ENCODE measurements at places on chromosomes 12 and 14.

DNA sequence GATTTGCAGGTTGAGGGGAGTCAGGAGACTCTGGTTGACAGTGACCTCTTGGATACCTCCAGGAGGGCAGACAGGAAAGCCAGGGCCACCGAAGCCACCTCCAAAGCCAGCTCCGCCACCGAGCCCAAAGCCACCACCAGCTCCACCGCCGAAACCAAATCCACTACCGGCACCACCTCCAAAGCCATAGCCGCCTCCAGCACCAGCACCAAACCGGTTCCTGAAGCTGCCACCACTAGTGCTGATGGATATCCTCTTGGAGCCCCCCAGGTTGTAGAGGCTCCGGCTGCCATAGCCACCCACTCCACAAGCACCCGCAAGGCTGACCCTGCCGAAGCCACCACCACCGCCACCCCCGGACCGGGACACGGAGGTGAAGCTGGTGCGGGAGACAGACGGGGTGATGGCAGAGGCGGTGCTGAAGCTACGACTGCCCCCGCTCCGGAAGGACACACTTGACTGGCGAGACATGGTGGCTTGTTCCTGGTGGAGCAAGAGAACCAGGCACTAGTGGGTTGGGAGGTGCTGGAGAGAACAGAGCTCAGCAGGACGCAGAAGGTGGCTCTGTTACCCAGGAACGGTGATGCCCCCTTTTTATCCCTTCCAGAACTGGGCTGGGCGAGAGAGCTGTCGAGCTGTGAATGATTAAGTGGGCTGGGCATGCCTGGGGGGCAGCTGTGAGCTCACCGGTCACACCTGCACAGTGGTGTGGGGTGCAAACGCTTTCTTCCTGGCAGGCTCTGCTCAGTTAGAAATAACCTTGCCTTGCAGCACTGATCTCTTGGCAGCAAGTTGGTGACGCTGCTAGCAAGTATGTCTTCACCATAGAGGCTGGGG, at the start of gene KRT5:
KRT5 (minus strand) TSS at position 569 of the 837 bp plus-strand sequence; CDS start at position 471, 98 bp downstream.
- DNase-seq: no peak

- DNase-seq: no peak
Measured at GRCh38 chr12:21938879-21939278, 2.3 kb downstream of the ABCC9 start.

GRCh38 chr12:49019443-49020324, 1.1 kb upstream of the PRKAG1 start:
- no peak for DNase-seq

DNA sequence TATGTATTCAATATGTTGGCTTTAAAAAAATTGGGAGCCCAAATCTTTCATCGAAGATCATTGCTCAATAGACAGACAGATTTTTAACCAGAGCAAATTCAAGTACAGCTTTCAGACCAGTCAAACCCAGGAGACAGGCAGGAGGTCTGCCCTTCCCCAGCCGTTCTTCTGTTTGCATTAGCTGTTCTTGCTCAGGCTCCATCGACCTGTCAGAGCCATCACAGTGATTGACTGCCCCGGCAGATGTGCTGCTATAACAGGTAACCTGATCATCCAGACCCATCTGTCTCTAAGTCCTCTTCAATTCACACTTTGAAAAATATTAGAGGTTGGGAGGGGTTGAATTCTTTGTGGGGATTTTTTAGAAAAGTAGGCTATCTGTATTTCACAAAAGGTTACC, 453.5 kb downstream of the FOXG1 start:
- no peak for DNase-seq

DNA sequence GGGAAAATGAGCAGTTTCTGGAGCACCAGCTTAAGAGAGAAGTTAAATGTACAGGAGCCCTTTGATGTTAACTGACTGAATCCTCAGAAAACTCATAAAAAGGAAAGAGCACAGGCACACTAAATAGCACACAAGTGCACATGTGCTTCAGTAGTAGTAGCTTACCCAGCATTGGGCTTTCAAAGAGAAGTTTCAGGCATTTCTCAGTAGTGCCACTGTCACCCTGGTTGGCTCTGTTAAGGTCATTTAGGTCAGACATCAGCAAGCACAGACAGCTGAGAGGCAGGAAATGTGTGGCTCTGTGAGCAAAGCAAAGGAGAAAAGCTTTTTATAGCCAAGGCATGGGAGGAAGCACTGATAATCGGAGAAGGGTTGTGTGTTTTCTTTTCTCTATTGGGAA, 96.3 kb upstream of the HIF1A start:
- no peak for DNase-seq

DNA sequence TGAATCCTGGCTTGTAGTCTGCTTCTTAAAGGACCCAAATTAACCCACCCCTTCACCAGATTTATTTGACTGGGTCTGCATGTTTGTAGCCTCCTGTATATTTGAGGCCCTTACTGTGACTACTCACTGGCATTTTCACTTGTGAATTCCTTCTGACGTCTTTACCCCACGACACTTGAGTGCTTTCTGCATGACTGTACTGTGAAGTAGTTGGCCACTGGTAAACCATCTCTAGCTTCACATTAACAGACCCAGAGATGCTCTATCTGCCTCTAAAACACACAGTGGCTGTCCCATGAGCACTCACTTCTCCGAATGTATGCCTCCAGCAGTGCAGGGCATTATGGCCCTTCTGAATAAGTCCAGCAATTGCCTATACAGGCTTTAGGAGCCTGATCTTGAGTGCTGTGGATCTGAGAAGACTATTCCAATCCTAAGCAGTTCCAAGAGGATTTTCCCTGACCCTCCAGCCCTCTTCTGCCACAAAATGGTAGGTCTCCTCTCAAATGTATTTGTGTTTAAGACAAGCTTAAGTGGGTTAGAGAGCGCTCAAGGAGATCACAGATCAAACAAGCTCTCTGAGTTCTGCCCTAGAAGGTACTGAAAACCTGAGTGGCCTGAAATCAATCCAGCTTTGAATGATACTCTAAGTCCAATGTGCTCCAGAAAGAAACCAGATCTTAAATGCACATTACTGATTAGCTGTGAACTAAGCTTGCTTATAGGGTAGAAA, 534.7 kb downstream of the RPS29 start:
- no peak for DNase-seq

GRCh38 chr12:121958541-121959240, 40.3 kb downstream of the CFAP251 start:
- DNase-seq: no peak

- DNase-seq: no peak
Measured at GRCh38 chr12:47754881-47755280, 3.8 kb downstream of the RAPGEF3 start.

GRCh38 chr12:54596526-54596946, 8.1 kb upstream of the PPP1R1A start:
- peak; percentile 28 for DNase-seq

DNA sequence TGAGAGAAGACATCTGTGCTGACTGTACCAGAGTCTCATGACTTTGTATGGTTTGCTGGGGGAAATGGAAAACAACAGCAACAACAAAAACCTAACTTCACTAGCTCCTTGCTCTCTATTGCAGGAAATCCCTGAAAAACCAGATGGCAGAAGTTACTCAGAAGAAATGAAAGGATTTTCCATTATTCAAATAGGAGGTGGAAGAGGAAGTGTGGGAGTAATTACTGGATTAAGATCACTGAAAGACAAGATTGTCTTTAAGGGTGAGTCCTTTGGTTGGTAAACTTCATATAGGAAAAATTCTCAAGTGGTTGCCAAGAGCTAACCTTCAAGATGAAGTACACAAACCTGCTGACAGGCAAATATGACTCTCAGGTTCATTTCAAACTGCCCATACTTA, 391.9 kb upstream of the ATP2B1 start:
- no peak for DNase-seq

- no peak for DNase-seq
Measured at GRCh38 chr14:99566009-99566389, 38.0 kb downstream of the CCDC85C start.

- DNase-seq: no peak
Measured at GRCh38 chr12:2641761-2642160, 153.0 kb upstream of the FKBP4 start.

- DNase-seq: no peak
Measured at GRCh38 chr14:102835959-102836358, 58.7 kb downstream of the TRAF3 start.

DNA sequence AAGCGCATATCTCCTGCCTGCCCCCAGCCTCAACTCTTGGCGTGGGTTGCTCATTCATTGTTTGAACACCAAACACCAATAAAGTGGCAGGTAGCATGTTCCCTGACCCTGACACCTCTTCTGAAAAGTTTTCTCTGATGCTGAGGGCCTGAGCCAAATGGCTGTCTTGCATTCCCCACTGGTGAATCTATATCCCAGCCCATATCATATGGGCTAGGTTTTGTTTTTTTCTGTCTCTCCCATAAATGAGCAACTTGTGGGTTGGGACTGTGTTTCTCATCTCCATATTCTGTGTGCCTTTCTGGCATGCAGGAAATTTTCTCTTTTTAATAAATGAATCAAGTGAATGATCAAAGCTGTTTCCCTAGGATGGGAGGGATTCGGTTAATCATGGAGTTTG, 5.0 kb downstream of the MYO1A start:
- DNase-seq: no peak

DNA sequence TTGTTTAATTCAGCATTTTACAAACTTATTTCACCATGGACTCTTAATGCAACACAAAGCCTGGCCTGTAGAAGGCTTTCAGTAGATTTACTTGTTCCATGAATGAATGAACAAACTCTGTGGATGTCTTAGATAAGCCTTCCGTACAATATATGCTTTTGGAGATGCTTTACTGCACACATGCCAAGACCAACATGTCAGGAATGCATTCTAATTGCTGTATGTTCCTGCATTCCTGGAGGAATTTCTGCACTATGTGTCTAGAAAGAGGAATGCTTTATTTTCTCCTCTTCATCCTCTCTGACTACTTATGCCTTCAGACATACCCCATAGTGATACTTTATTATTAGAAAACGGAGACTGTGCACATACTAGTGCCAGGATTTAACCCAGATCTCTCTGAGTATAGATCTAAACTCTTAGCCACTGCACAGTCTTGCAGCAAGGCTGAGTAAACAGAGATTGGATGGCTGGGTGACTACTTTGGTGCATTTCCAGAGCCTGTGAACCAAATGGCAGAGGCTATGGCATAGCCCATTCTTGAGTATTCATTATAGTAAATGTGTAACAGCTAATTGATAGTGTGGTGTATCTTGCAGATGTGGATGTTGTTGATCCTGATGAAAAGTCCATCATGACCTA, 108.2 kb downstream of the SYNE2 start:
- DNase-seq: no peak

DNA sequence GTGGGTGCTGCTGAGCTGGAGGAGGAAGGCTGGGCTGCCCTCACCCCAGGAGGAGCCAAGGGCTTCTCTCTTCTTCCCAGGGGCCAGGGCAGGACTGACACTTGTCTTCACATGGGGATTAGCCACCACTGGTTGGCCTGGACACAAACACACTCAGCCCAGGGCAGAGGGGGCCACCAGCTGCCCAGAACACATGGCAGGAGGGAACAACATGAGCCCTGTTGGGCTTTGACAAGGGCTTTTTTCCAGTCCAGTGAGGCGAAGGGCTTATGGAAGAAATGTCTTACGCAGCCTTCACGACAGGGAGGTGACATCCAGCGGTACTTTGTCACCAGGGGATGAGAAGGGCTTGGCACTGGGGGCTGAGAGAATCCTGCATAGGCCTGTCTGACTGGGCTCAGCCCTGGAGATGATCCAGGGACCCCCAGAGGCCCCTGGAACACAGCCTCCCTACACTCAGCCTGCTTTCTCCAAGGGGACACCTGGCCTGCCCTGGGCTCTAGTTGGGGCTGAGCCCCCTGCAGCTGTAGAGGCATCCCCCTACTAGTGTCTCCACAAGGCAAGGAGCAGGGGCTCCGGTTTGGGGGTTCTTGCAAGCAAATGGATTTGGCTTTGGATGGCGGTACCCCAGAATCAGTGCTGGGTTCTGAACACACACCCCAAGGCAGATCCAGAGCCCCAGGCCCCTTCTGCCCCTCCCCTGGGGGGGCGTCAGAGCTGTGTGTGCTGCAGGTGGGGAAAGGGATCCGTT, 18.9 kb downstream of the ARL6IP4 start:
- no peak for DNase-seq

DNA sequence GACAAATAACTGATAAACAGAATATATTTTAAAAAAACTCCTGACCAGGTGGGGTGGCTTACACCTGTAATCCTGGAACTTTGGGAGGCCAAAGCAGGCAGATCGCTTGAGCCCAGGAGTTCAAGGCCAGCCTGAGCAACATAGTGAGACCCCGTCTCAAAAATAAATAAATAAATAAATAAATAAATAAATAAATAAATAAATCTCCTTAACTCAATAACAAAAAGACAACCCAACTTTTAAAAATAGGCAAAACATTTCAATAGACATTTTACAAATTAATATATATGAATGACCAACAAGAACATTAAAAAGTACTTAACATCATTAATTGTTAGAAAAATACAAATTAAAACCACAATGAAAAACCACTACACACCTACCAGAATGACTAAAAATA, 56.2 kb upstream of the CAPRIN2 start:
- no peak for DNase-seq

DNA sequence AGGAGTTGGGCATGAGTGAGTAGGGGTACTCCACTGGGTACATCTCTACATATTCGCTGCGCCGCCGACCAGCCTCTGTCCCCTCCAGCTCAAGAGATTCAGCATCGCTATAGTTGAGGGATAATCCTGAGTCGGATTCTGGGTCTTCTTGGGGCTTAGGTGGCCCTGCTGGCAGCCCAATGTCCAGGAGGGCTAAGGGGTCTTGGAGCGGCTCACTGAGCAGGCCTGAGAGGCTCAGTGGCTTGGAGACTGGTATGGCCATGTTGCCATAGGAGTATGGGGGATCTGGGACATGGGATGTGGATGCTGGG, 7.9 kb downstream of the NFE2 start:
- no peak for DNase-seq

DNA sequence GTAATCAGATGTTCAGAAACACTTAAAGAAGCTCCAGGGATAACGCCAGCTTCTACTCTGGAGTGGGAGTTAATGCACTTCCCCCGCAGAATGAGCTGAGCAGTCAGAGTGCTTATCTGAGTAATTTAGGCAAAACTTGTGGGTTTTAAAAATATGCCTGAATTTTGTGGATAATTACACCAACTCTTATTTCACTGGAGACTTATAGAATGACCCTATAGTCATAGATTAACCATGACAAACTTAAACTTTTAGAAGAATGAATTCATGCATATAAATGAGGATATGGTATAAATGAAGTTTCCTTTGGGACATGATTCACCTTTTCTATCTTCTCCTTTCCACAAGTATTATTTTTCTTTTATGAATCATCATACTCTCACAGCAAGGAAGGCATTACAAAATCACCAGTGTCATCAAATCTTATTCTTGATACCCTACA, 241.1 kb upstream of the FBXO33 start:
- no peak for DNase-seq

DNA sequence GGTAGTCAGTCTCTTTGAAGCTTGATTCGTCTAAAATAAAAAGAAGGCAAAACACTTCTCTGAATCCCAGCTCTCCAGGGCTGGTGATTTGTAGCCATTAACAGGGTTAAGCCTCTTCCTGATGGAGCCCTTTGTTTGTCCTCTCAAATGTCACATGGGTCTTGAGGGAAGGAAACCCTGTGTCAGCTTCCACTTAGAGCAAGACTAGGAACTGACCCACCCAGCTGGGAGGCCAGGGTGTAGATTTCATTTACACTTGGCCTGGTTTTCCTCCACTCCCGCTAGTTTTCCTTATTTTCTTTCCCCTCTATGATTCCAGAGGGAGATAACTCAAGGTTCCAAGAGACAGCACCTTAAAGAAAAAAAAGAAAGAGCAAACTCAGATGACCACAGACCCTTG, 230.5 kb upstream of the EGLN3 start:
- DNase-seq: no peak

All from fibroblast of the conjunctiva (primary cell).